Kasumi-1 (cell line): ENCODE measurements at places on chromosomes 12 and 14.
A peak's percentile ranks its signal among the peaks of the same experiment; 100 is the strongest.

DNA sequence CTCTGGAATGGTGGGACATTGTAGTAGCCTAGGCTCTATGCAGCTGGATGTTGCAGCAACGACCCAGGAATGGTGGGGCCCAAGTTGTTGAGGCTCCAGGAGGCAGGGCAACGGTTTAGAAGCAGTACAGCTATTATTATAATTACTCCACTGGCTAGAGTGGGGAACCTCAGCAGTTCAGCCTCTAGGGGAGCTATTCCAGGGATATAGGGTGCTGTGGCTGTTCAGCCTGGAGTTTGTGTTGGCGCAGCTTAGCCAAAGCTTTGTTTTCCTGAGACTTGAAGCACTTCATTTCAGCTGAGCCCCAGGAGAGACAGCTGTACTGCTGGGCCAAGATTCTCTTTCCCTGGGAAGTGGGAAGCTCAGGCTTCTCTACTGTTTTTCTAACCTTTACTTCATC lies 1023.0 kb upstream of the ATXN7L3B start:
- DNase-seq, result no peak

DNA sequence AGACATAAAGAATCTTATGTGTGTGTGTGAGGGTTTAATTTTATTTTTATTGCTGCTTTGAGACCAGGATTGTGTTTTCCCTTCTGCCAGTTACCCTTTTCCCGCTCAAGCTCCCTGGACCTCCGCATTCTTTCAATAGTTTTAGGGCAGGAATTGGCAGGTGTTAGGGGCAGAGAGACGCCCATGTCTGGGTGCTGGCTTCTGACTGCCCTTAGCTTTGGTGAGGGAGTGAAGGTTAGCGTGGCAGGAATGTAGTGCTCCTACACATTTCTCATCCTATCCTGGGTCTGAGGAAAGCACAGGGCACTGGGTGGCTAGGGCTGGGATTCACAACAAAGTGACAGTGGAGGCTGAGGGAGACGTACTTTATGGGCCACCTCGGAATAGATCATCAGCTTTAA lies 428.1 kb downstream of the ZFP36L1 start:
- DNase-seq, result no peak

GRCh38 chr14:85087201-85087600 lies 442.7 kb upstream of the FLRT2 start:
- DNase-seq, result no peak

DNA sequence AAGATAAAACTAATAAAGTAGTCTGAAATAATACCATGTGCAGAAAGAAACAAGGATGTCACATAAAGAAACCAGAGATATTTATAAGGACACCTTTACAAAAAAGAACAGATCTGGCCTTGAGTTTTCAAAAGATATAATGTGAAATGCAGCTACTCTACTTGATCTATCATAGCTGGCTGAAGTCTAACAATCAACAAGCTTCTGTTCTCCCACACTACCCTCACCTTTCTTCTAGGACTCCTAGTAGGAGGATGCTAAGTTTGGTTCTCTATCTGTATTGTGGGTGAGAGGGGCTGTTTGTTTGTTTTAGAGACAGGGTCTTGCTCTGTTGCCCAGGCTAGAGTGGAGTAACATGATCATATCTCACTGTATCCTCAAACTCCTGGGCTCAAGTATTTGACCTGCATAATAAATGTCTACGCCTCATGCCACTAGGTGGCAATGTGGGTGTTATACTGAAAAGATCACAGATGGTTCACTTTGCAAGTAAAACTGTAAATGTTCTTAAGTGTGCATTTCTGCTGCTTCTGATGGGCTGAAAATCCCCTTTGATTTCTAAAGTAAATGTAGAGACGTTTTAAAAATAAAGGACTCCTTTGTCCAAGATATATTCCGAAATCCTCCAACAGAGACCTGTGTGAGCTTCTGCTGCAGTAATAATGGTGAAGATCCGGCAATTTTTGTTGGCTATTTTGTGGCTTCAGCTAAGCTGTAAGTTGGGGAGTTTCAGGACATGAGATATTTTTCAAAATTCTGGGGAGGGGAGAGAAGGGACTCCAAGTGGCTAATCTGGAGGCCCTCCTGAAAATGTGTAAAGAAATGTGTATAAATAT lies 269.3 kb downstream of the DAD1 start:
- DNase-seq, result peak; percentile 58

GRCh38 chr12:29152223-29152868 lies 3.3 kb downstream of the FAR2 start:
- DNase-seq, result peak; percentile 66

DNA sequence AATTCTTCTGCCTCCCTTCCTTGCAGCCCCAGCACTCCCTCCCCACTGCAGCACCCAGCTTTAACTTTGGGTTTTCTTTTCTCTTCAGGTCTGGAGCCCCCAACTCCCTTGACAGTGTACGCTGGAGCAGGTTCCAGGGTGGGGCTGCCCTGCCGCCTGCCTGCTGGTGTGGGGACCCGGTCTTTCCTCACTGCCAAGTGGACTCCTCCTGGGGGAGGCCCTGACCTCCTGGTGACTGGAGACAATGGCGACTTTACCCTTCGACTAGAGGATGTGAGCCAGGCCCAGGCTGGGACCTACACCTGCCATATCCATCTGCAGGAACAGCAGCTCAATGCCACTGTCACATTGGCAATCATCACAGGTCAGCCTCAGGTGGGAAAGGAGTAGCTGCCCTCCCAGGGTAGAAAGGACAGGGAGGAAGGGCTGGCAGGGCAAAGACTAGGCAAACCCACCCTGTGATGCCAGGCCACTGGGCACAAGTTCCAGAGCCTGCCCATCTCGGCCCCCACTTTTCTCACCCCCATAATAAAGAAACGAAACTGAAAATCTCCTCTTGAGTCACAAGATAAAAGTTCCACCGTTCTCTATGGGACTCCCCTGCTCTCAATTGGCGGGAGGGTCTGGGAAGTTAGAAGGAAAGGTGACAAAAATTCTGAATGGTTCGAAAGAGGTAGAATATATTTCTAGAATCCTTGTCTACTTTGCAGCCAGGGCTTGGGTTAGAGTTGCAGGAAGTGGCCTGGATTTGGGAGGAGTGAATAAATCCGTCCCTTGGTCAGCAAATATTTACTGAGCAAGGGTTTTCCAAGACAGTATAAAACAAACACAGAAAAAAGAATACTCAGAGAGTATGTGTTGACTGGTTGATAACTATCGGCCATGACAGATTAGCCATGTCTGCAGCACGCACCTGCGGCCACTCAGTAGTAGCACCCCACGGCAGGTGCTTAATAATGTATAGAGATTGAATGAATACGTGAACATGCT lies 3.2 kb downstream of the LAG3 start:
- no peak for DNase-seq

- no peak for DNase-seq
Measured at GRCh38 chr12:124804011-124804621, 59.5 kb downstream of the SCARB1 start.

DNA sequence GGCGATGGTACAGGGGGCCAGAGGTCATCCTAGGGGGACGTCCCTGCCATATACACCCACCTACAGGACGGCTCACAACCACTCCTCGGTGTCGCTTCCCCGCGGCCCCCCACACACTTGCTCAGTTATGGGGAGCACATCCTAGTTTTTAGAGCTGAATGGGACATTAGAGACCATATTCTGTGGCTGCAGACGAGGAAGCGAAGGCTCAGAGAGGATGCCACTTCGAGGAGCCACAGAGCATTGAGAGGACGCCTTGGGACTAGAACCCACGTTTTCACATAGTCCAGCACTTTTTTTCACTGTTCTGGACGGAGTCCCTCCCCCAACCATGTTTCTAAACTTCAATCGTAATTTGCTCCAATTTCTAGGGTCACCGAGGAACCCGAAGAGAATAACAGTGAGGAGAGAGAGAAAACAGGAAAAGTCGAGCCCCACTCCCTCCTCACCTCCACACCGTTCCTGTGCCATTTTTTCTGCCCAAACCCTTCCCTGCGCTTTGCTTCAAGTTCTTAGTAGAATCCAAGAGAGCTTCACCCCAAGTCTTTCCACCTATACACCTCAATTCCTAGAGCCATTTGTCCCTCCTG lies 641 bp upstream of the ASCL1 start:
- no peak for DNase-seq

DNA sequence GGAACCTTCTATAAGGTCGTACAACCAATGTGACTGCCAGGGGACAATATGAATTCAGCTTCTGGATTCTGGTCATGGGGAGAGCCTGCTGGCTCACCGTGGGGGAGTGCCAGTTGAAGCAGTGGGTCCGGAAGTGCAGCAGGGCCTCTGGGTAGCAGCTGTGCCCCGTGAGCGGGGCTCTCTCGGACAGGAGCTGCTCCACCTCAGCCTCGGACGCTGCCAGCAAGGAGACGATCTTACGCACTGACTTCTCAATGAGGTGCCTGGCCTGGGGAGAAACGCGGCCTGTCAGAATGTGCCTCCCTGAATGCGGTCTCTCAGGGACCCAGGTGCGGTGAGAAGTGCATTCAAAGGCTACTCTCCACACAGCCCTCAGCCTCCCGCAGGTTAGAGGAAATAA lies 42.0 kb downstream of the LGMN start:
- no peak for DNase-seq

GRCh38 chr12:2288875-2289274 lies 236.1 kb downstream of the CACNA1C start:
- no peak for DNase-seq

DNA sequence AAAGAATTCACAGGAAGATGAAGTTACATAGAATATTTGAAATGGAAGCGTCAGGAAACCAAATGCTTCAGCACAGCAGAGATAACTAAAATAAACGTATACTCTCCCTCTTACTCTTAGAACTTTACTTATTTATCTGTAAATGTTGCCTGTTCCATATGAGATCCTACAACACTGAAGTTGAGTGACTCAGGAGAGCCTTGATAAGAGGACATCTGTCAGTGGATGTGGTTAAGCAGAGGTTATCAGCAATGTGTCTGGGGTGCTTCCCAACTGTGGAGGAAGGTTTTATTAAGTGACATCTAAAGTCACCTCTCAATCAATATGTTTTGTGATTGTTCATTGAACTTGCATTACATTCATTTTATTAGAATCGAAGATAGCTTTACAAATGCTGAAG lies 81.9 kb downstream of the NEDD1 start:
- no peak for DNase-seq

DNA sequence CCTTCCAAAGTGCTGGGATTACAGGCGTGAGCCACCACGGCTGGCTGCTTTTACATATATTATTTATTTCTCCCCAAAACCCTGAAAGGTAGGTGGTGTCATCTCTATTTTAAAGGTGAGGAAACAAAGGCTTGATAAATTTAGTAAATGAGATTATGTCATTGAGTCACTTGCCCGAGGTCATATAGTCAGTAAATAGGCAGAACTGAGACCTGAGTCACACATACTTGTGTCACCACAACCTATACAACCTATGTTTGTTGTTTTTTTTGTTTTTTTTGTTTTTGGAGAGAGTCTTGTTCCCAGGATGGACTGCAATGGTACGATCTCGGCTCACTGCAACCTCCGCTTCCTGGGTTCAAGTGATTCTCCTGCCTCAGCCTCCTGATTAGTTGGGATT lies 12.8 kb downstream of the TSFM start:
- no peak for DNase-seq

DNA sequence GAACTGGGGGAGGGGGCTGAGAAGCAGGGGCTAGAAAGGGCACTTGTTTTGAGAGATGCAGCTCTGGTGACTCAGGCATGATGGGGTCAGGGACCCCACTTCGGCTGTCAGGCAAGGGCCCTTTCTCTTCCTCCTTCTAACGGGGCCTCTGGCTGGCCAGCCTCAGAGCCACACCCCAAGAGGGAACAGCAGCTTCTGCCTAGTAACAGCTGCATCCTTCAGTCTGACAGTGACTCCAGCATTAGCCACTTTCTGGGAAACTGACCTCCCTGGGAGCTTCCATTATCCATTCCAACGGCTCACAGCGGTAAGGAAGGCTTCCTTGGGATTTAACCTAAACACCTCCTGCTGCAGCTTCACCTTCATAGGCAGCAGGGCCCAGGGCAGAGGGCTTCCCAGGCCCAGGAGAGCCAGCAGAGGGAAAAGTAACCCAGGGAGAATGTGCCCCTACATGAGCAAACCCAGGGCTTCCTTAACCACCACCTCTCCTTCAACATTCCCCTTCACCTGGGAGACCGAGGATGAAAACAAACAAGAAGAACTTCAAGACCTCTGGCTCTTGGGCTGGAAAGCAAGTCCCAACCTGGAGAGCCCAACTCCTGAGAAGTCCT lies 2.7 kb downstream of the NCKAP5L start:
- peak; percentile 56 for DNase-seq
